Vagina (tissue), 2 donors: ENCODE measurements at places on chromosomes 7 and 10.

DNA sequence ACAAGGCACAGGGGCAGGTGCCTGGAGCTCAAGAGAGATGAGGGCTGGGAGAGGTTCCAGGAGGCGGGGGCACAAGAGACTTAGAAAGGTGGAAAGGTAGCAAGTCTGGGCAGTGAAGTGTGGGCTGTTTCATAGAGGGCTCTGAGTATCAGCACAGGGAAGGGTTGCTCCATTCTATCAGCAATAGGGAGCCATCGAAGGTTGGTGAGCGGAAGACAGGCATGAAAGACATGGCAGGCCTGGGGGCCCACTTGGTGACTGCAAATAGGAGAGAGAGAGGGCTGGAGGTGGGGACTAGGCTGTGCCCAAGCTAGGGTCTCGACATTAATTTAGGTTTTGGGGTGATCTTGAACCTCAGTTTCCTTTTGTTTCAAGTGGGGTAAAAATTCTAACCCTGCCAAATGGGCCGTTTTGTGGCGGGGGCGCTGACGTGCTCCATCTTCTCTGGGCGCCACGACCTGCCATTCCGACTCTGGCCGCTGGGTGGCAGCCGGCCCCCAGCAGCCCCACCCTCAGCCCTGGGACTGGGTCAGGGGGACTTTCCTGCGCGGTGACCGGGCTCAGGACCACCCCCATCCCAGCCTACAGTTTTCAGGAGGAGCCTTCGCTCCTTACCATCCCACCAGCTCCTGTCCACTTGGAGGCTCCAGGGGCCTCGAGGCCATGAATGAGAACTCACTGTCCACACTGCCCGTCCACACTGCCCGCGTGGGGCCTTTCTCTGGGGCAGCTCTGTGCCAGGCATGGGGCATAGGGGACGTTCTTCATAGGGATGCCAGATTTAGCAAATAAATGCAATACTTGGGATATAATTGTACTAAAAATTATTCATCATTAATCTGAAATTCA lies 37.2 kb upstream of the PCBD1 start:
- no peak for DNase-seq

DNA sequence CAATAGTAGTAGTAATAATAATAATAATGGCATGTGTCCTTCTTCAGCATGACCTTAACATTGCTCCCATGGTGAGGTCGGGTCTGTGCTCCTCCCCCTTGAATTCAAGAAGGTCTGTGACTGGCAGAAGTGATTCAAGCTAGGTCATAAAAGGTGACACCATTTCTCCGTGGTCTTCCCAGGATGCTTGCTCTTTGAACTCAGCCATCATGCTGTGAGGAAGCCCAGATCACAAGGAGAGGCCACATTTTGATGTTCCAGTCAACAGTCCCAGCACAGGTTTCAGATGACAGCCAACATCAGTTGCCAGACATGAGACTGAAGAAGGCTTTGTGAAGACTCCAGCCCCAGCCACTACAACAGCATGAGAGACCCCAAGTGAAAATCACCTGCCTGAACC lies 83.9 kb downstream of the SEPTIN14 start:
- no peak for DNase-seq

GRCh38 chr7:28490831-28491230 lies 78.5 kb downstream of the CREB5 start:
- DNase-seq, result no peak

DNA sequence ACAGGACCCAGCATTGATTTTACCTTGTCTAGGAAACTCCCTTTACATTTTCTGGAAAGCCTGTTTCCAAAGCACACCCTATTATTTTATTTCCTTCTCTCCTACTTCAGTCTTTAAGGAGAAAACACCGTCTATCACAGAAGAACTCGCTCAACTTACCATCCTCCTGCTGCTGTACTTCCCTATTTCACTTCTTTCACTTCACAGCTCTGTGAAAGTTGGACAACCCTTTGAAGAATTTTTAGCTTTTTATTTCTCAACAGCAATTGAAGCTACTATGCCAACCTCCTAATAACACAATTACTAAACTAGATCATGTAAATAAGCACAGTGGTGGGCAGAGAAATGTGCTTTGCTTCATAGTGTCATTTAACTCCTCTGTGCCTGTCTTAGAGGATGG lies 166.5 kb downstream of the TFEC start:
- DNase-seq, result no peak

- DNase-seq, result no peak
Observed at GRCh38 chr7:113625494-113626102, 293.2 kb downstream of the PPP1R3A start.

DNA sequence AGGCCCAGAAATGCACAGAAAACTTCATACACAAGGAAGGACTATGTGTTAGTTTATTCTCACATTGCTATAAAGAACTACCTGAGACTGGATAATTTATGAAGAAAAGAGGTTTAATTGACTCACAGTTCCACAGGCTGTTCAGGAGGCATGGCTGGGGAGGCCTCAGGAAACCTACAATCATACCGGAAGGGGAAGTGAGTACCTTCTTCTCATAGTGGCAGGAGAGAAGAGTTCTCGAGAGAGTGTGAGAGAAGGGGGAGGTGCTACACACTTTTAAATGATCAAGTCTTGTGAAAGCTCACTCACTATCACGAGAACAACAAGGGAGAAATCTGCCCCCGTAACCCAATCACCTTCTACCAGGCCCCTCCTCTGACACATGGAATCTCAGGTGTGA lies 16.8 kb upstream of the RAMP3 start:
- no peak for DNase-seq

DNA sequence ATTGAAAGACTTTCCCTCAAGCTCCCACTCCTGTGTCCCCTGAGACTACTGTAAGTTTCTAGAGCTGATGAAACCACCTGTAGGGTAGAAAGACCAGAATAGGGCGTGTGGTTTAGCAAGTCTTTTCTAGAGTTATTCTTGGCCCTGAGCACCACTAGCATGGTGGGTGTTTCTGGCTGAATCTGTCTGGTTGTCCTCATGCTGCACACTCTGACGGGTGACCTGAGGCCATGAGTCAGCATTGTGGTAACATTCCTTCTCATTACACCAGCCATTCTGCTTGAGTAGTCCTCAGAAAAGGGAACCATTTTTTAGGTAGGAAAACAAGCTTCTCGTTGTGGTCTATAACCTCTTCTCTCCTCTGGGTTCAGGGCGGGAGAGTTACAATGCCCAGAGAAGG lies 250.3 kb downstream of the SNX13 start:
- DNase-seq, result no peak

DNA sequence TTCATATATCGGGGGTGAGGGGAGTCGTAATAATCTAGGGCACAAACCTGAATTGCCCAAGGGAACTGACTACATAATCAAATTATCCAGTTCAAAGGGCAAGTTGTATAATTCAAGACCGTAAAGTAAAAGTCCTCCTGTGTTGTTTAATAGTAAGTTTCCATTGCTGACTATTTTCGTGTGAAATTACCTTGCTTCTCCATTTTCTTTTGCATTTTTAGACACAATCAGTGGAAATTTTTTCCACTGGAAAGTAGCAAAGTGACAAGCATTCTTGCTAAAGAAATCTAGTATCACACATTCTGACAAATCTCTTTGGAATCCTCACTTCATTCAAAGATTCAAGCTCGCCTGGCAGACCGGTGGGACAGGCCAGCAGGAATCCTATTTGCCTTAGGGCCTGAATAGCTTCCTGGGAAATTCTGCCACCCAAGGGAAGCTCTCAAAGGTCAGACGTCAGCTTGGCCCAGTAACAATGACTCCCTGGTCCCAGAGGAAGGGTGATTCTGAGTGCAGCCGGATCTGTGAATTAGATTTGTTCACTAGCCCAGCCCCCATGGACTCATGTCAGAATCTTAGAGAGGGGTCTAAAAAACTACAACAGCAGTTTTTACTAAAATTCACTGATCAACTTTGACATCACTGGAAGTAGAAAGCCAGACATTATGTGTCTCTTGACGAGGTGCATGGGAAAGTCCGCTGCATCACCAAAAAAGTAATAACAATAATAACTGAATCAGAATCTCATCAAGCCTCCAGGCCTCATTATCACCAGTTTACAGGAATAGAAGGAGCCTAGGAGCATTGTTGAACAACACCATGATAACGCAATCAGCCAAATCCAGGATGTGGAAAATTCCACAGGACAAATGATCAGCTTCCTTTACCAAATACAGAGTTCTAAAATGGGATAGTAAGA lies 161.0 kb downstream of the SKIDA1 start:
- DNase-seq, result no peak

DNA sequence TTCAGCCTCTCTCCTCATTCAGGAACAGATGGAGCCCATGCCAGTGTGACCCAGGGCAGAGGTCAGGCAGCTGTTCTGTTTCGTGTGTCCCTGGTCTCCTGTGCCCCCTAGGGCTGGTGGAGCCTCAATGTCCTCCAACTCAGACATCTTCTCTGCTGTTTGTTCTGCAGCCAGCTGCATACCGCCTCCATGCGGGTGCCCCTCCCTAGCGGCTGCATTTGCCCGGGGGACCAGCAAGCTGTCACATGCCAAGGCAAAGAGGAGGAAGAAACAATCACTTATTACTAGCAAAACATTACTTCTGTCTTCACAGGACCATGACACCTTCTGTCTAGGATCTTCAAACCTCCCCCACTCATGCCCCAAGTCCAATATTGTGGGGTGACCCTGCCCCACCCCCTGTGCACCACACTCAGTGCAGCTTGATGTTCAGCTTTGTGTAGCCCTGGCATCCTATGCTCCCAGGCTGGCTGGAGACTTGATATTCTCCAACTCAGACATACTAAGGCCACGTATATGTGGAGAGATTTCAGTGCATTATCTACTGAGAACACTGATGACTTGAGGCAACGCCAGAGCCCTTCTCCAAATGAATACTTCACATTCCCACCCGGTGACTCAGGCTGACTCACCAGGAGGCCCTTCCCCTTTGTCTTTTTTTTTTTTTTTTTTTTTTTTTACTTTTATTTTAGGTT lies 188.9 kb downstream of the SKIDA1 start:
- DNase-seq, result no peak

- DNase-seq, result no peak
Observed at GRCh38 chr10:88840881-88841280, 10.8 kb downstream of the ANKRD22 start.

DNA sequence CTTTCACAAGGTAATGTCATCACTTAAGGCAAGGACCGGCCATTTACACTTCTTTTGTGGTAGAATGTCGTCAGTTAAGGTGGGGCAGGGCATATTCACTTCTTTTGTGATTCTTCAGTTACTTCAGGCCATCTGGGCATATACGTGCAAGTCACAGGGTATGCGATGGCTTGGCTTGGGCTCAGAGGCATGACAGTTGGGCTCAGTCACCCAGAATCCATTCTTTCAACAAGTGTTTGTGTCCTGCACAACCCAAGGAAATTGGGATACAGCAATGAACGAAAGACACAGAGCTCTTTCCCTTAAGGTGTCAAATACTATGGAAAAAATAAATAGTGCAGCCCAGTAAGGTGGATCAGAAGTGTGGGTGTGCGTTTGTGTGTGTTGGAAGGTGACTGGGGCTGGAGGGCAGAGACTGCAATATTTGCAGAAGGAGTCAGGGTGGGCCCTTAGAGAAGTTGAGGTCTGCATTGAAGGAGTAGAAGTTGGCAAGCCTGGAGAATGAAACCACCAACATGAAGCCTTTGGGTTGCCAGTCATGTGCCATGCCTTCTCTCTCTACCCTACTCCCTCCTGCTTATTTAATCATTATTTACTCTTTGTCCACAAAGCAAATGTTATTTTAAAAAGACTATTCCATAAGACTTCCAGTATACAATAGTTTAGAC lies 222.8 kb upstream of the PRKCQ start:
- no peak for DNase-seq

DNA sequence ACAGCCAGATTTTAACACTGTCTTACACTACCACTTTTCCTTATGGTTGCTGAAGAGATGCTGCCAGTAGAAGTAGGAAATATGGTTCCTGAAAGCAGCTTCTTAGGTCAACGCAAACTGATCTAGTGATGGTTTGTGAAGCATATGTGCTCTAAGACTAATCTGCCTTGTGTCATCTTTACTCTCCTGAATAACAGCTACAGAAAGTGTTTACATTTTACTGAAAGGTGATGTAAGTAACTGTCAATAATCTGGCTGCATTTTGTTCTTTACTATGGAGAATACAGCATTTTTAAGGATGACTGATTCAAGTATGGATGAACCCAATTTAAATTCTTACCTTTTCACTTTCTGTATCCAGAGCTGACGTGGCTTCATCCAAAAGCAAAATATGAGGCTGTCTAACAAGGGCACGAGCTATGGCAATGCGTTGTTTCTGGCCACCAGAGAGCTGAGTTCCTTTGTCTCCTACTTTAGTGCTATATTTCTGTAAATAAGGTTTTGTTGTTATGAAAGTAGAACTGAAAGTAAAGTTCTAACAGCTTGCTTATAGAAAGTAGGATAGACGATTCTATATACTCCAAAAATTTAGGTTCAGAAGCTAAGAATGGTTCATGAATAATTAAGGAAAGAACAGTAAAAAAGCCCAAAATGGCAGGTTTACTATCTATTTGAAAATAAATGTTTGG lies 30.2 kb upstream of the ABCB4 start:
- no peak for DNase-seq

GRCh38 chr10:25023278-25023677 lies 6.9 kb downstream of the THNSL1 start:
- DNase-seq, result no peak

DNA sequence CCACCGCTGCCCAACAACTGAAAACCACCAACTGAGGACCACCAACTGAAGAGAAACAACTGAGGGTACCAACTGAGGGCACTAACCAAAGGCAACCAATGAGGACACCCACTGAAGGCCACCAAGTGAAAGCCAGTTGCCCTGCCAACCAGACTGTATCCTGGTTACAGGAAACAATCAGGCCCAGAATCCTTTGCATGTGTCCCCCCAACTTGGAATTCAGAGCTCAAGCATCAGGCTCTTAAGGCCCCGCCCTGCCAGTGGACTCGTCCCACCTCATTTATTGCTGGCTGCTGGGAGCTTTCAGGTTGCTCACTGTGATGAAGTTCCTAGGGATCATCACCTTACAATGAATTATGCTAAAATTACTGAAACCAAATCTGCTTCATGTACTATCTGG lies 76.6 kb upstream of the ABI1 start:
- DNase-seq, result no peak

- no peak for DNase-seq
Observed at GRCh38 chr7:102279537-102280400, 6.9 kb upstream of the SH2B2 start.

GRCh38 chr10:110625356-110625894 lies 18.7 kb upstream of the RBM20 start:
- DNase-seq, result no peak

DNA sequence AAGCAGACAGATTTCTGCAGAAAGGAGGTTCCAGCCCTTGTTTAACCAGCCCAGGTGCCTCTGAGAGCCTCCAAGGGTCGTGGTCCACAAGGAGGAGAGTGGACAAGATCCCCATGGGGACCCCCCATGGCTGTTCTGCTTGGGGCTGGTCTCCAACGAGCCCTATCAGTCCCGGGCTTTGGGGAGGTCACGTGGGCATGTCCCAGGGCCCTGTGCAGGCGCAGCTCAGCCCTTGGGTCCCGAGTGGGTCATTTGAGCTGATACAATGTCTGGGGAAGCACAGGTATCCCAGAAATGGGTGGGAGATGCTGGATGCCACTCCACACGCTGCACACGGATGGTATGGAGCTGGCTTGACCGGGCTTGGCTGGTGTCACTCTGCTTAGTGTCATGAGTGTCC lies 57.8 kb downstream of the NPTX2 start:
- no peak for DNase-seq

- no peak for DNase-seq
Observed at GRCh38 chr7:33744293-33745075, 160.9 kb upstream of the BMPER start.
